HepG2 (cell line): ENCODE measurements at places on chromosomes 11 and 22.

DNA sequence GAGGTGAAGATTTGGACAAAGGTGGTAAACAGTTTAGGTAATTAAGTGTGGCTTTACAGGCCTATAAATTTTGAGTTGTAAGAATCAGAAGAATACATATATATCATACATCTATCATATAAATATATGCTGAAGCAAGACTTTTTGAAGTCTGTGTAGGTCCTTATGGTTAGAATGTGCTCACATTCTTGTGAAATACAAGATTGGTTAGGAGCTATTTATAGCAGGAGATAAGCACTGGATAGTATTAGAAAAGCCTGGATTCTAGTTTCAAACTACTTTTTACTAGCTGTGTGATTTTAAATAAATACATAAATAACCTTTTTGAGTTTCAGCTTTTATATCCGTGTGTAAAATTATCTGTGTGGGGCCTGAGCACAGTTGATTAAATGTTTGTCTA, 42.3 kb downstream of the ANKRD42 start:
- H3K4me3 ChIP-seq: no peak overlapping the region
- no peaks in the 10 kb centered on the region for H3K36me3 ChIP-seq
- no peak overlapping the region for H3K27ac ChIP-seq
- no peaks in the 10 kb centered on the region for H3K4me1 ChIP-seq

DNA sequence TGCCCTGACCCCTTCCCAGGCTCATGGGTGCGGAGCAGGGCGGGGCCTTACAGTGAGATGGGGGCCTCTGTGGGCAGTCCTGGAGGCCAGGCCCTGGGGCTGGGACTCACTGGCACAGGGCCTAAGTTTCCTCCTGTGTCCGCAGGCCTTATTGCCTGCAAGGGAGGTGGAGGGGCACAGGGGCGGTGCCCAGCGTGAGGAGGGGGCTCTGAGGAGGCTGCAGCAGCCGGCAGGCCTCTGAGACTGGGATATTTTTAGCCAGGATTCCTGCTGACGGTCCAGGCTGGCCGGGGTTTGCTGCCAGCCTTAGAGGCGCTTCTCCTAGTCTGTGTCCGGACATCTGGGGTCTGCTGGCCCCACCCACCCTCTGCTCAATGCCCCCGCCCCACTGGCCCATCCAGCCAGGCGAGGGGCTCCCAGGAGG, 5.7 kb upstream of the RTN4R start:
- H3K27ac ChIP-seq: no peak overlapping the region
- peaks cover 8% of the 10 kb centered on the region for H3K27me3 ChIP-seq
- no peak overlapping the region for H3K4me3 ChIP-seq

DNA sequence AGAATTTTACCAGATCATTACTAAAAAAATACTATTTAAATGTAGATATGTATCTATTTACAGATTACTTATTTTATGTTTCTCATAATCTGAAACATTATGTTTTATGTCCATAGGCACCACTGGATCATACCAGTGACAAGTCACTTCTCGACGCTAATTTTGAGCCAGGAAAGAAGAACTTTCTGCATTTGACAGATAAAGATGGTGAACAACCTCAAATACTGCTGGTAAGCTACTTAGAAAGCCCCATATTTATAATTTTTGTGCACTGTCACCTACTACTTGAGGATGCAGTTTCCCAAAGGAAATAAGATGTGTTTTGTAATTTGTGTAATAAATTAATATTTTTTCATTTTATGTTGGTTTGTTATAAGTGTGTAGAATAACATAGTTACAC, 42.6 kb downstream of the USP47 start:
- H3K36me3 ChIP-seq: peaks cover 32% of the 10 kb centered on the region
- H3K27me3 ChIP-seq: no peaks in the 10 kb centered on the region
- DNase-seq: no peak
- H3K4me1 ChIP-seq: peaks cover 3% of the 10 kb centered on the region; the same call in 1 of the 2 replicates
- H3K27ac ChIP-seq: no peak overlapping the region

DNA sequence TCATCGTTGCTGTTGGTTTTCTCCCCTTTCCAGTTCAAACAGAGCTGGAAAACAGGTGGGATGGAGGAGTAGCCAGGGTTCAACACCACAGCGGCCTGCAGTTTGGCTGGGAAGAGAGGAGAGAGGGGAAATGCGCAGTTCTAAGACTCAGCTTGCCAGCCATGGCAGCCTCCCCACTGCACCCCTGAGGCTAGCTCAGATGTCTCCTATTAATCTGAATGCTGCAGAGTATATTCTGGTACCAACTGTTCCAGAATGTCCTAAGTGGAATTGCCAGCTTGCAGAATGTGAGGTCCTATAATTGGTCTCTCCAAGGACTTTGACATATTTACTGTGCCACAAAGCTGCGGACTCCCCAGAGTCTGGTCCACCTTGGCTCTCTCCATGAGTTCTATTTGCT, 32.0 kb downstream of the NEFH start:
- H3K27me3 ChIP-seq: no peaks in the 10 kb centered on the region
- DNase-seq: no peak
- H3K4me3 ChIP-seq: no peak overlapping the region
- H3K4me1 ChIP-seq: no peaks in the 10 kb centered on the region
- H3K36me3 ChIP-seq: peaks cover 24% of the 10 kb centered on the region

DNA sequence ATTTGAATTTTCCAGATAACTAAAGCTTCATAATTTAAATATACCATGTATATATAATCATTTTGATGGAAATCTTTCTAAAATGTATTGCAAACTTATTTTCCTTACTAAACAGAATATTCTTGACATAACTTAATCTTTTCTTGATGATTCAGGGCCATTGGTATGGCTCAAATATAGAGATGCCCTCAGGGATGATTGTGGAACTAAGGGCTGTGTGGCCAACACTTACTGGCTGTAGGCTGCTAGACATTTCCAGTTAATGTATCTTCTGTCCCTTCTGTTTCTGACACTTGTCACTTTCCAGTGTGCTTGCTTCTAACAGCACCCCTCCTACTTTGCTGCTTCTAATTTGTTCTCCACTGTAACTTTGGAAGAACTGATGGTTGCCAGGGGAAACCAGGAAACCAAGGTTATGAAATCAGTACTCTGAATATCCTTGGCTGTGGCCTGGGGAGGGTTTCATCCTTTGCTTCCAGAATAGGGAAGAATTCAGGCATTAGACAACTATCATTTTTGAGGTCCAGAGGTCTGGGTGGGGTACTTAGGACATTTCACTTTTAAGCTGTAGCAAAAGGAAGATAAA, 697.2 kb downstream of the ETS1 start:
- H3K36me3 ChIP-seq: no peaks in the 10 kb centered on the region
- H3K4me3 ChIP-seq: no peak overlapping the region
- no peaks in the 10 kb centered on the region for H3K27me3 ChIP-seq
- no peak for DNase-seq
- H3K4me1 ChIP-seq: no peaks in the 10 kb centered on the region
- H3K27ac ChIP-seq: no peak overlapping the region

DNA sequence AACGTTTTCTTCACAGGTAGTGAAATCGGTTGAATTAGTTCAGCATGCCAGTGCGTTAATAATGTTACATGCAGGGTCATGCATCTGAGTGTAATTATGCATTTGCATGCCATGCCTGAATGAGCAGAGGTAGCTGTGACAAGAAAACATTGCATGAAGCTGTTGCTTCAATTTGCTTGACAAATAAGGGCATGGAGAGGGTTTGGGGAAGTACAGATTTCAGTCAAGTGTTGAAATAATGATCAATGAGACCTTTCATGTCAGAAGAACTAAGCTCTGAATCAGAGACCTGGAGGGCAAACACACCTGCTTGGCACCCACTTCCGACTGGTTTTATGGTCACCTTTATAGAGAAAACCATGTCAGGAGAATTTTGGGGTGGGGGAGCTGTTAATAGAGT, 221.4 kb downstream of the DBX1 start:
- DNase-seq: no peak
- H3K27me3 ChIP-seq: no peaks in the 10 kb centered on the region
- no peak overlapping the region for H3K27ac ChIP-seq

- no peak overlapping the region for H3K27ac ChIP-seq
- peaks cover 50% of the 10 kb centered on the region for H3K4me1 ChIP-seq
- H3K4me3 ChIP-seq: no peak overlapping the region
- peaks cover 3% of the 10 kb centered on the region for H3K27me3 ChIP-seq
These were observed 24.8 kb downstream of the SCGB1A1 start for GRCh38 chr11:62443390-62444235.

DNA sequence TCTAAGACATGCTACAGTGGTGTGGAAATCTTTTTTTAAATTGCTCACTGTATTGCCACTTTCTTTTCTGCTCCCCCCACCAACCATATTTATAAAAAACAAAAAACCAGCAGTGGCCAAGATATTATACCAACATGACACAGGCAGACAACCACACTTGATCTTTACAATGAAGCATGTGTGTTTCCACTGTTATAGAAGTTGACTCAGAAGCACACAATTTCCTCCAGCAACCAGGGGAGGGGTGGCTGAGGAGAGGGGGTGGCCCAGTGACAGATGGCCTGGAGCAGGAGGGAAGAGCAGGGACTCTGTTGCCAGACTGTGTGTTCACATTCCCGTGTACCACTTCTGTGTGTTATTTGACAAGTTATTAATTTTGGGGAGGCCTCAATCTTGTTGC, 14.8 kb downstream of the CD59 start:
- H3K4me3 ChIP-seq: no peak overlapping the region
- peaks cover 36% of the 10 kb centered on the region for H3K4me1 ChIP-seq
- peaks cover 45% of the 10 kb centered on the region for H3K36me3 ChIP-seq

DNA sequence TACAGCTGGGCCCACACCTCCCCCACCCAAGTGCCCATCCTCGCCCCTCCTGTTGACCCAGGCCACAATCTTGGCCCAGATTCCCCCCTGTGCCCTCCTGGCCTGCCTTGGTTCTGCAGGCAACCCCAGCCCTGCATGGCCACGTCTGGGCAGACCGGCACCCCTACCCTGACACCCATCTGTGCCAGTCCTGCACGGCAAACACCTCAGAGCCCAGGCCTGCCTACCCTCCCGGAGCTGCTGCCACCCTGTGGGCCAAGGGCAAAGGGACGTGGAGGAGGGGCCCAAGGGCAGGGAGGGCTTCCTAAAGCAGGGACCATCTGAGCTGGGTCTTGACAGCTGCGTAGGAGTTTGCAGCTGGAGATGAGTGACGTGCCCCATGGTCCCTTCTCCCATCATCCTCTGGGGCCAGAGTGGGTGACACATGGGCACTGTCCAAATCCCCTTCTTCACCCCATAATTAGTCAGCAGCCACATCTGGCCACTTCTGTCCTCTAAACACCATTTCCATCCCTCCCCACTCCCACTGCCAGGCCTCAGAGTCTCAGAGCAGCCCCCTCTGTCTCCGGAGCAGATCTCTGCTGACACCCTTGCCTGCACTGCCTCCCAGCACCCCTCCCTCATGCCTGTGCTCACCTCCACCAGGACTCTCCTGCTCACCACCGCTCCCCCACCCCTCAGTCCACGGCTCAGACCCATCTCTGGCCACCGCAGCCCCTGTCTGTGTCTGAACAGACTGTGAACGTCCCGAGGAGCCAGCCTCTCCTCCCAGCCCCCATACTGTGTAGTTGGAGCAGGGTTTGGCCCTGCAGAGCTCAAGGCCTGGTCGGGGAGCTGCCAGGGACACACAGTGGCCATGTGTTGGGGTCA, 35.6 kb upstream of the PPARA start:
- no peak overlapping the region for H3K4me3 ChIP-seq
- DNase-seq: no peak
- no peaks in the 10 kb centered on the region for H3K36me3 ChIP-seq
- no peaks in the 10 kb centered on the region; the same call in 1 of the 2 replicates for H3K27me3 ChIP-seq

DNA sequence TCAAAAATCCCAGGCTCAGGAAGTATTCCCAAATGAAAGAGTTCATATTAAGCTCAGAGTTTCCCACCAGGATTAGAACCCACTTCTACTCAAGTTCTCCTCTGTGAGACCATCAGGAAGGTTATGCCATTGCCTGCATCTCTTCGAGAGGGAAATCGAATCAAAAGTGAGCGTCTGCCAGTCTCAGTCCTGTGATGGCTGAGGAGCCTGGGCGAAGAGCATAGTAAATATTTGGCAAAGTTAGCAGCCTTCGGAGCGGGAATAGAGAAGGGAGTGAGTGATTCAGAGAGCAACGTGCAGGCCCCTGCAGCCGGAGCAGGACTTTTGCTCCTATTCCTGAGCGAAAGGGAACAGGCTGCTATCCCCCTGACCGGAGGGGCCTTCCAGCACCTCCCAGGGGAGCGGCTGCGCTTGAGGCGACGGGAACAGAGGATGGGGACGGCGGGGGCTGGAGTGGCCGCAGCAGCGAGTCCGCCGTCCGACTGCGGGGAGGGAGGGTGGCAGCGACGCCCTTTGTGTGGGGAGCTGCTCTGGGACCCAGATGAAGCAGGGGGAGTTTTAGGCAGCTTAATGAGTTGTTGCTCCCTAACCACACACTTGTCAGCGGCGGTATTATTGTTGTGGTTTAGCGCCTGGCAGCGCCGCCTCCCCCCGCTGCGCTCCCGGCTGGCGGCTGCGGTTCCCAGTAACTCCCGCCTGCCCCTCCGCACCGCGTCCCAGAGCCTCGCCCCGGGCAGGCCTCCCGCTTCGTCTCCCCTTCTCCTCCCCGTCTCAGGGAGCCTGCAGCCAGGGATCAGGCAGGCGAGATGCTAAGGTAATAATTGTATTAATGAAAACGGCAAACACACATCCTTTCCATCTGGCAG, 21.7 kb upstream of the NRGN start:
- H3K4me1 ChIP-seq: peaks cover 14% of the 10 kb centered on the region; the same call in 1 of the 2 replicates
- H3K27ac ChIP-seq: no peak overlapping the region
- DNase-seq: peak; percentile 6
- H3K36me3 ChIP-seq: no peaks in the 10 kb centered on the region
- peaks cover 3% of the 10 kb centered on the region; the same call in 1 of the 2 replicates for H3K27me3 ChIP-seq
- H3K4me3 ChIP-seq: peak overlapping the region; percentile 36; the same call in 1 of the 2 replicates

DNA sequence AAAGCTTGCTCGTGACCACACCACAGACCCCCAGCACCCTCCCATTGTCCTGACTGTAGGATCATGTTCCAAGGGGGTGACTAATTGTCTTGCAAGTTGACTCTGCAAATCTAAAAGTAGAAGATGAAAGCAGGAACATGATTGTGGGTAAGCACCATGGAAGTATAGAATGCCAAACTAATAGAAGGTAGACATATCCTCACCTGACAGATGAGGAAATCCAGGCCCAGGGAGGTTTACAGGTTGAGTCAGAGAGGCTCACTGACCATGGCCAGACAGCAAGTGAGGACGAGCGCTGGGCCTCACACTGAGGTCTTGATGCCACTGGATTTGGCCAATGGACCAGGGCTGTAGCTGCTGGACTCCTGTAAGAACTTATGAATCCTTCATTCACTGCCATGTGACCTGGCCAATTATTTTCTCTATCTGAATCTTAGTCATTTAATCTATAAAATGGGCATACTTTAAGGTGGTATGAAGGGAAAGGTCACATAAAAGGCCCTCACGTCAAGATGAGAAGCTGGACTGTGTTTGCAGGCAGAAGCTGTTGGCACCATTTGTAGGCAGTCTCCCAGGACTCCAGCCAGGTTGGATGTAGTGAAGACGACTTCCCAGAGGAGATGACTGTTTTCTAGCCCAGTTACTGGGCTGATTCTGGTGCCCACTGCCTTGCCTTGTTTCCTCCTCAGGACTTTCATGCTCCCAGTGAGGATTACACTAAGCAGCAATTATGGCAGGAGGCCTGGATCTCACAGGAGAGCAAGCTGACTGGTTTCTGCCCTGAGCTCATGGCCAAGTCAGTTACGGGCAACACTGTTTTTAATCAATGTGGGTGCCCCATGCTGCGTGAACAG, 54.6 kb downstream of the GAB4 start:
- no peaks in the 10 kb centered on the region for H3K4me1 ChIP-seq
- no peaks in the 10 kb centered on the region for H3K36me3 ChIP-seq
- no peaks in the 10 kb centered on the region for H3K27me3 ChIP-seq
- H3K4me3 ChIP-seq: no peak overlapping the region
